Epithelial cell of proximal tubule (primary cell): ENCODE measurements at places on chromosomes 11 and 22. TPM values are rescaled to one million over a fixed set of nuclear protein-coding genes. Genes with fewer than 3 reads are reported as not detected.

MS4A6A gene
- not detected in 2 replicates for total RNA-seq

HTR3A gene
- total RNA-seq, result 0.17 and 0.29 TPM in 2 replicates

C11orf87 gene
- total RNA-seq, result not detected in 2 replicates

ACTN3 gene
- total RNA-seq, result not detected in 2 replicates

POU2AF2 gene
- not detected in 2 replicates for total RNA-seq
